ENCODE measurements at places on chromosomes 6 and 20.

- H3K27me3 ChIP-seq = no peaks in the 10 kb centered on the region
- no peaks in the 10 kb centered on the region for H3K36me3 ChIP-seq
- H3K4me1 ChIP-seq = peaks cover 12% of the 10 kb centered on the region
- no peak overlapping the region for H3K27ac ChIP-seq
- no peak overlapping the region for H3K4me3 ChIP-seq
These were observed 72.0 kb downstream of the BLOC1S5 start for GRCh38 chr6:7992002-7992815.

DNA sequence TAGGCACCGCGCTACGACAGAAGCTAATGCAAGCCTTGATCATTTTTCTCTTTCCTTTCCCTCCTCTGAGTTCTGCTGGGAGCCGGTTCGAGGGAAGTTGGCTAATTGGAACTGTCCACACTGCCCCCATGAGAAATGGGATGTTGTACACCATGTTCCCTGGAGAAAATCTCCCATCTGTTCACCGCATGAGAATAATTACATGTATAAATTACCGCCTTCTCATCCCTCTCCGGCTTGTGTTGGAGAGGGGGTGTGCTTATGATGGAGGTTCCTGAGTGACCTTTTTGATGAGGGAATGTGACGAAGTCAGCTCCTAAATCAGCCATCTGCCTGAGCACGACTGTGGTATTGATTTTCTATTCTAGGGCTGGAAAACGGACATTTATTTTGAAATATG is 320.2 kb upstream of the SULF2 start:
- H3K27me3 ChIP-seq = peaks cover 2% of the 10 kb centered on the region
- no peaks in the 10 kb centered on the region for H3K4me1 ChIP-seq
- H3K4me3 ChIP-seq = no peak overlapping the region
- H3K36me3 ChIP-seq = no peaks in the 10 kb centered on the region

DNA sequence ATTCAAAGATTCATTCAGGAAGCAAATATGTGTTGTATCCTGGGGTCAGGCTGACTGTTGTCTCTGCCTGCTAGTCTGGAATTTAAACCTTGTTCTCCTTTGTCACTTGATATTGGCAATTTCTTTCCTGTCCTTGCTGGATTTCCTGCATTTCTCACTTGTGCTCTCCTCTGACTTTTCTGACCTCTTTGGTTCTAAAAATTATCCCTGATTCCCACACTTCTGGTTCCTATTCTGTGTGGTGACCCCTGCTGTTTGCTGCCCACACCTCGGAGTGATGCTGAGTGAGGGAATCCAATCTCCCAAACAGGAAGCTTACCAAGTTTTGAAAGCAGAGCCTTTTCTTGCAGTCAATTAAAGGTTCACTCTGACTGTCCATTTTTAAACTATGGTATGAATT is 345.3 kb downstream of the CDKAL1 start:
- no peaks in the 10 kb centered on the region for H3K27me3 ChIP-seq
- no peak overlapping the region for H3K4me3 ChIP-seq
- no peak for DNase-seq
- no peaks in the 10 kb centered on the region for H3K36me3 ChIP-seq
- H3K27ac ChIP-seq = no peak overlapping the region

DNA sequence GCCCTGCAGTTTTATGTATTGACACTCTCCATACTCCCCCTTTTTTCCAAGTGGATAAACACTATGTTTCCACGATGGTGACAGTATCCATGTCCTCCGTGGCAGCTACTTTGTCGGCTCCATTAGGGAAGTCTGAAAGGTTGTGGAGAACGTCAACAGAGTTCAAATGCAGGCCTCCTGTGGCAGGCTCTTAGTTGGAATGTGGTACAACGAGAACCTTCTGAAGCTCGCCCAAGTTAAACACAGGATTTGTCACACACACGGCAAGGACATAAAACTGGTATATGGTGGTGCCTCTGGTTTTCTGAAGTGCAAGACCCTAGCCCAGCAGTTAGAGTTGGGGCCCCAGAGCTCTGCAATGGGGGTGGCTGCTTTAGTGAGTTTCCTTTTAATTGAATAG is 187.0 kb upstream of the TAB2 start:
- H3K36me3 ChIP-seq = no peaks in the 10 kb centered on the region
- no peak for DNase-seq
- no peak overlapping the region for H3K27ac ChIP-seq
- H3K4me3 ChIP-seq = no peak overlapping the region
- H3K27me3 ChIP-seq = no peaks in the 10 kb centered on the region

- H3K4me3 ChIP-seq = no peak overlapping the region
- no peak overlapping the region for H3K27ac ChIP-seq
- no peak for DNase-seq
- no peaks in the 10 kb centered on the region for H3K4me1 ChIP-seq
- H3K27me3 ChIP-seq = no peaks in the 10 kb centered on the region
These were observed 35.1 kb downstream of the PKIB start for GRCh38 chr6:122645256-122645655.

GRCh38 chr6:152426276-152426675 is 210.9 kb downstream of the SYNE1 start:
- no peak overlapping the region for H3K27ac ChIP-seq
- no peaks in the 10 kb centered on the region for H3K36me3 ChIP-seq
- H3K27me3 ChIP-seq = no peaks in the 10 kb centered on the region
- no peak overlapping the region for H3K4me3 ChIP-seq

DNA sequence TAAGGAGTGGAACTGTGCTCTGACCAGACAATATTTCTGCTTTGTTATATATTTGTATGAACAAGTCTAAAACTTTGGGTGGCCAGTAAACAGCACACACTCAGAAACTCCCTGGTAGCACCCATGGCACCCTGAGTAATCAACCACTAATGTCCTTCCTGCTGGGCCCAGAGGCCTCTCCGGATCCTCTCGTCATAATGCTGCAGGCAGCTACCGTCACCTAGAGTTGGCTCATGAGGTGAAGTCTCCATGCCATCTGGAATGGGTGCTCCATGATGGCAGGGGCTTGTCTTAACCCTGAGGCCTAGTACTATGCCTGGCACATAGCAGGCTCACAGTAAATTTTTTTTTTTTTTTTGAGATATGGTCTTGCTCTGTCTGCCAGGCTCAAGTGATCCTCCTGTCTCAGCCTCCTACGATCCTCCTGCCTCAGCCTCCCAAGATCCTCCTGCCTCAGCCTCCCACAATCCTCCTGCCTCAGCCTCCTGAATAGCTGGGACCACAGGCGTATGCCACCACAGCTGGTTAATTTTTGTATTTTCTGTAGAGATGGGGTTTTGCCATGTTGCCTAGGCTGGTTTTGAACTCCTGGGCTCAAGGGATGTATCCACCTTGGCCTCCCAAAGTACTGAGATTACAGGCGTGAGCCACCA is 3.0 kb upstream of the SDCBP2 start:
- H3K4me1 ChIP-seq = peaks cover 16% of the 10 kb centered on the region
- no peaks in the 10 kb centered on the region for H3K27me3 ChIP-seq
- H3K27ac ChIP-seq = no peak overlapping the region
- H3K4me3 ChIP-seq = no peak overlapping the region
- peaks cover 12% of the 10 kb centered on the region for H3K36me3 ChIP-seq
- DNase-seq = no peak

DNA sequence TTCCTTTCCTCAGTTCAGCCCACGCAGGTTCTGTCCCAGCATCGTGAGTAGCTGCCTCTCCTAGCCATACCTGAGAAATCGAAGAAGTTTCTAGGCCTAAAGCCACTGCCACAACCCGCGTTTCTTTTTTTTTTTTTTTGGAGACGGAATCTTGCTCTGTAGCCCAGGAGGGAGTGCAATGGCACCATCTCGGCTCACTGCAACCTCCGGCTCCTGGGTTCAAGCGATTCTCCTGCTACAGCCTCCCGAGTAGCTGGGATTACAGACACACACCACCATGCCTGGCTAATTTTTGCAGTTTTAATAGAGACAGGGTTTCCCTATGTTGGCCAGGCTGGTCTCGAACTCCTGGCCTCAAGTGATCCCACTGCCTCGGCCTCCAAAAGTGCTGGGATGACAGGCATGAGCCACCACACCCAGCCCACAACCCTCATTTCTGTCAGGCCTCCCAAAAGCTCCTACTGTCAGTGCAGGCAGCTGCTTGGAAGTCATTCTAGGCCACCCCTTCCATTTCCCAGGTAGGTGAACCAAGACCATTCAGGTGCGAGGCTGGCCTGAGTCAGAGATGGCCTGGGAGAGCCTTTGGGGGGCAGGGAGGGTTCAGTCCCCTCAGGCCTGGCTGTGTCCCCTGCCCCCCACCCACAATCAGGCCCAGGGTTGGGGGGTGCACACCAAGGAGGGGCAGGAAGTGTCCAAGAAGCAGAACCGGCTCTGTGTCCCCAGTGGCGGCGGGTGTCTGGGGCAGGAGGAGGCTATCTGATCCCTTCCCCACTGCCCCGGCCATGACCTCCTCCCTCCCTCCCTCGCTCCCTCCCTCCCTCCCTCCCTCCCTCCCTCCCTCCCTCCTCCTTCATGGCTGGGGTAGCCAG is 47.2 kb downstream of the NOL4L start:
- H3K4me3 ChIP-seq = peak overlapping the region; percentile 39
- no peaks in the 10 kb centered on the region for H3K36me3 ChIP-seq
- no peak for DNase-seq
- no peaks in the 10 kb centered on the region for H3K27me3 ChIP-seq

DNA sequence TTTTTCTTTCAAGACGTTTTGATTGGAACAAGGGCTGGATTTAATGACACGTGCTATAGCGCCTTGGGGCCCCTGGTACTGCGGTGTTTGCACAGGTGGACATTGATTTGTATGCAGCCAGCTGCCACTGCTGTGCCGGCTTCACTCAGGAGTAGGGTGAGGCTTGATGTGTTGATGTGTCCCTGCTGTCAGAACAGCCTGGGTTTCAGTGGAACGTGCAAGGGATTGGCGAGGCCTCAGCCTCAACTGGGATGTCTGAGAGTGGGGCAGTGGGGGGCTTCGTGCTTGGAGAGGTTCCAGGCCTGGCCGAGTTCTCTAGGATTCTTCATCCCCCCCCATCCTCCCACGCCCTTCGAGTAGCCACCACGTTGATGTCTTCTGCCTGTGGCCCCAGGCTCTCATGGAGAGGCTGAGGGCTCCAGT is 23.0 kb downstream of the PYGB start:
- H3K4me3 ChIP-seq = no peak overlapping the region
- no peaks in the 10 kb centered on the region for H3K4me1 ChIP-seq
- H3K36me3 ChIP-seq = peaks cover 12% of the 10 kb centered on the region

DNA sequence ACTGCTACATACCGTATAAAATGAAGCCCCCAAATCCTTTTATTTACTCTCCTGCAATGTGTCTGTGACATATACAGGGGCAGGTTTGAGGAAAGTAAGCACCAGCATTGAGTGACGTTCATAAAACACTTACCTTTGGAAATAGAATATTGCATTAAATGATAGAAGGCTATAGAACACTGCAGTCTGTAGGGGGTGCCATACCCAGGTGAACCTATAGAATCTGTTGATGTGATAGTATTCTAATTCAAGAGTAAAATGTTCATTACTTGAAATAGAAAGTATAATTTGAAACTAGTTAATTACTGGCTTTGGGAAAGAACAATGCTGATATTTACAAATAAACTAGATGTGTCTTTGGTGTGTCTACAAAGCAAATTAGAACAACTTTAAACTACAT is 47.0 kb upstream of the PRL start:
- no peaks in the 10 kb centered on the region for H3K36me3 ChIP-seq
- H3K27ac ChIP-seq = no peak overlapping the region
- H3K4me1 ChIP-seq = no peaks in the 10 kb centered on the region
- H3K27me3 ChIP-seq = no peaks in the 10 kb centered on the region

- DNase-seq = no peak
- no peak overlapping the region for H3K27ac ChIP-seq
- H3K36me3 ChIP-seq = no peaks in the 10 kb centered on the region
- H3K4me1 ChIP-seq = no peaks in the 10 kb centered on the region
- no peaks in the 10 kb centered on the region for H3K27me3 ChIP-seq
These were observed 691 bp downstream of the SLC22A7 start for GRCh38 chr6:43298565-43299337.

Data from A673 (cell line).